ENCODE measurements at places on chromosomes 1 and 21. TPM values are rescaled to one million over a fixed set of nuclear protein-coding genes. Genes with fewer than 3 reads are reported as not detected.

GRCh38 chr1:18090636-18091035 is 17.0 kb upstream of the IGSF21 start:
- DNase-seq = no peak

DNA sequence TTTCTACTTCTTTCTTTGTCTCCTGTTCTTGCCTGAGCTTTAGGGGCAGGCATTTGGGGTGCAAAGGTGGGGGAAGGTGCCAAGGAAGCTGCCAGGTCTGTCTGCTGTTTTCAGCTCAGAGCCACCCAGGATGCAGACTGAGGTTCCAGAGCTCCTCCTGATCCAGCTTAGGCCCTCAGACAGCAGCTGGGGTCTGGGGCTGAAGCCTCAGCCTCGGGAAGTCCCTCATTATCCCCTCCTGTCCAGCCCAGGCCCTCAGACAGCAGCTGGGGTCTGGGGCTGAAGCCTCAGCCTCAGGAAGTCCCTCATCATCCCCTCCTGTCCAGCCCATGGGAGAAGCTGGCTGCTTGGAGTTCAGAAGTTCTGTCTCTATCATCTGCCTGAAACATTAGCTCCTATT is 257.7 kb upstream of the CSF3R start:
- DNase-seq = no peak

GRCh38 chr1:167492481-167492910 is 25.8 kb downstream of the CD247 start:
- no peak for DNase-seq

DNA sequence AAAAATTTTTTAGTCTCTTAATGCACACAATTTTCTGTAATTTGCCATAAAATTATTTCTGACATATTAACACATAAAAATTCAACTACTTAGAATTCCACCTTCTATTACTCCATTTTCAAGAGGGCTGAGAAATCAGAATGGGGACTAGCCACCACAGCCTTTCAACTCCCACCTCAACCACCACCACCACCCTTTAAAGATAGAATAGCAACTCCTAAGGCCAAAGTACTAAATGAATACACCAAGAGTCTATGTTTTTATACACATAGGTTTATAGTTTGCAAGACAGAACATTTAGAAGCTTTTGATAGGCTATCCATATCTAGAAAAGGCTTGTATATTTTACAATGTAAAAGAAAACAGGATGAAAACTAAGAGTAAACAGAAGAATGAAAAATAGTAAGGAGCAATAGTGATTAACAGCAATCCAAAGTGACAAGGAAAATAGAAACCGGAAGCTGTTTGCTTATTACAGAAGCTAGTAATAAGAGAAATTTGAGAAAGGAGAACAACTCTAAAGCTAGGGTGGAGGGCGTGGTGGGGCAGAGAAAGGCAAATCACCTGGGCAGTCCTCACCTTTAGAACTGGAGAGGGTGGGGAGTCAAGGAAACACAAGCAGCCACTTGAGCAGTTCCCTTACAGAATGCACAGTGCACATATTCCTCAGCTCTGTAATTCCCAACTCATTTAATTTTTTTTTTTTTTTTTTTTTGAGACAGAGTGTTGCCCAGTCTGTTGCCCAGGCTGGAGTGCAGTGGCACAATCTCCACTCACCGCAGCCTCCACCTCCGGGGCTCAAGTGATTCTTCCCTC is 27.7 kb downstream of the EPS15 start:
- no peak for DNase-seq

DNA sequence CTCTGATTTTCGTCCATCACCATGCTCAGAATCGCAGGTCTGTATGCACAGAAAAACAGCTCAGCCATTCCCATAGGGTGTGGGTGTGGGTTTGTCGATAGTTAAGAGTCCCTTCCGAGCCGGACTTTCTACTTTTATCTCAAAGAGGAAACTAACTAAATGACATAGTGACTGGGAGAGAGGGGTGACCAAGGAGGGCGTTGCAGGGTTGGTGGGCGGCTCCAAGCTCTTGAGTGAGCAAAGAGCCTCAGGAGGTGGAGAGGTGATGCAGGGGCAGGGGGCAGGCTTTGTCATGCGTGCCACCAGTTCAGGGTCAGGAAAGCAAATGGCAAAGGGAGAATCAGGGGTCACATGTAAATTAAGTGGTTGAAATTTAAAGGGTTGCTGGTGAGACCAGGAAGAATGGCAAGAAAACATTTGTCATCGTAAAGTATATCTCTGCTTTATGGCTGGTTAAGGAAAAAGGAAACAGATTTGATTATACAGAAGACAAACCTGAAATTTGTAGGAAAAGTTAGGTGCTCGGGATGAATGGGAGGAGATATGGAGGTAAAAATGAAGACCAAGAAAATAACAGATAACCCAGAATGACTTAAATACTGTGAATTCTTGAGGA is 249.0 kb downstream of the SETD4 start:
- no peak for DNase-seq

UMODL1 gene
- 0.08 TPM for total RNA-seq
